NCI-H1092 treated with DMSO at 0.1 percent for 48 hours (cell line): ENCODE measurements at places on chromosomes 4 and X.

- no peak for DNase-seq
Observed at GRCh38 chr4:5186271-5187064, 135.2 kb downstream of the STK32B start.

GRCh38 chr4:81454499-81454898 is 17.2 kb downstream of the RASGEF1B start:
- no peak for DNase-seq

DNA sequence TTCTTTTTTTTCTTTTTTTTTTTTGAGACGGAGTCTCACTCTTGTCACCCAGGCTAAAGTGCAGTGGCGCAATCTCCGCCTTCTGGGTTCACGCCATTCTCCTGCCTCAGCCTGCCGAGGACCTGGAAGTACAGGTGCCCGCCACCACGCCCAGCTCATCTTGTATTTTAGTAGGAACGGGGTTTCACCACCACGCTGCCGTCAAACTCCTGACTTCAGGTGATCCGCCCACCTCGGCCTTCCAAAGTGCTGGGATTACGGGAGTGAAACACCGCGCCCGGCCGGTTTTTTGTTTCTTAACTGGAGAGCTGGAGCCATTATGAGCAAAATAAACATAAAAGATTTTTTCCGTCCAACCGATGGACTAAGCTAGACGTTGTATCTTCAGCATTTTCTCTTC is 1.9 kb upstream of the WDR17 start:
- DNase-seq: no peak

GRCh38 chr4:65265526-65265925 is 404.8 kb downstream of the EPHA5 start:
- no peak for DNase-seq

DNA sequence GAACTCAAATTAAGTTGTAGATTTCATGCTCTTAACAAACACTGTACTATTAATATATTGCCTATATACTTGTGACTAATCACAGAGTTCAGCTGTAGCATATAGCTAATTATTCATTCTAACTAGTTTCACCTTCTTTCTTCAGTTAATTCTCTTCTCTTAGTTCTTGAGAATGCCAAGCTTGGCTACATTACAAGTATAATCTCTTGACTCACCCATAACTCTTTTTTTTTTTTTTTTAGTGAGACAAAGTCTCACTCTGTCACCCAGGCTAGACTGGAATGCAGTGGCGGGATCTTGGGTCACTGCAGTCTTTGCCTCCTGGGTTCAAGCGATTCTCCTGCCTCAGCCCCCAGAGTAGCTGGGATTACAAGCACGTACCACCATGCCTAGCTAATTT is 5.4 kb downstream of the KLHL5 start:
- no peak for DNase-seq

DNA sequence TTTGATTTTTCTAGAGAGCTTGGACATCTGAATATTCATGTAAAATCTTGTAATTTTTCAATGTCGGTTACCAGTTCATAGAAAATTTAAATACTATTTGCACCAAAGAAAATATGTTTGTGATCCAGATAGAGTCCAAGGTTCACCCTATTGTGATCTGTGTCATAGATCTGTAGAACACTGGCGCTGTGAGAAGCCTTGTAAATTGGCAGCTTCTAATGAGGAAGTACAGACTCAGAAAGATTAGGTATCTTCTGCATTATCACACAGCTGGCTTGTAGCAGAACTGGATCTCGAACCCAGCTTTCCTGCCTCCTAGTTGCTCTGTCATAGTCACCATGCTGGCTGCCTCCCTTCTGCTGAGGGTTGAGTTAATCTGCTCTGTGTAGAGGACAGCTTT is 106.5 kb upstream of the PAK3 start:
- DNase-seq: no peak

- DNase-seq: no peak
Observed at GRCh38 chr4:55488716-55489115, 58.0 kb downstream of the CLOCK start.

- no peak for DNase-seq
Observed at GRCh38 chrX:12304261-12304660, 166.0 kb downstream of the FRMPD4 start.

- no peak for DNase-seq
Observed at GRCh38 chr4:30825008-30825770, 105.0 kb downstream of the PCDH7 start.

- DNase-seq: no peak
Observed at GRCh38 chrX:17459661-17460060, 84.7 kb downstream of the NHS start.
